Stimulated activated CD4-positive, alpha-beta T cell treated with anti-CD3 and anti-CD28 coated beads, TNF-alpha, amount 100 ng/mL, for 4 hours (primary cell): ENCODE measurements at places on chromosomes 12 and 14.
A peak's percentile ranks its signal among the peaks of the same experiment; 100 is the strongest.

DNA sequence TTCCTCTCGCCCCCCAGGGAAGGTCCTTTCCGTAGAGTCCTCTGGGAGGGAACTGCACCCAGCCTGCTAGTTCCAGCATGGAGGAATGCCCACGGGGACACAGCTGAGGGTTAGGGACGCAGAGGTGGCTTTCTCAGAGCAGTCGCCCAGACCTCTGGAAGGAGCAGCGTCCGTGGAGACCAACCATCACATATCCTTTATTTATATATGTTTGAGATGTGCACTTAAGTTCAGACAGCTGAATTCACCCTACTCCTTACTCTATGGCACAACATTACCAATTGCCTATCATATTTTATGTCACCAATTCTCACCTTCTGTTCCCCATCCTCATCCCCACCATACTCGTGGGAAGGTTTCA, 305.6 kb upstream of the DIO3 start:
- DNase-seq = no peak

DNA sequence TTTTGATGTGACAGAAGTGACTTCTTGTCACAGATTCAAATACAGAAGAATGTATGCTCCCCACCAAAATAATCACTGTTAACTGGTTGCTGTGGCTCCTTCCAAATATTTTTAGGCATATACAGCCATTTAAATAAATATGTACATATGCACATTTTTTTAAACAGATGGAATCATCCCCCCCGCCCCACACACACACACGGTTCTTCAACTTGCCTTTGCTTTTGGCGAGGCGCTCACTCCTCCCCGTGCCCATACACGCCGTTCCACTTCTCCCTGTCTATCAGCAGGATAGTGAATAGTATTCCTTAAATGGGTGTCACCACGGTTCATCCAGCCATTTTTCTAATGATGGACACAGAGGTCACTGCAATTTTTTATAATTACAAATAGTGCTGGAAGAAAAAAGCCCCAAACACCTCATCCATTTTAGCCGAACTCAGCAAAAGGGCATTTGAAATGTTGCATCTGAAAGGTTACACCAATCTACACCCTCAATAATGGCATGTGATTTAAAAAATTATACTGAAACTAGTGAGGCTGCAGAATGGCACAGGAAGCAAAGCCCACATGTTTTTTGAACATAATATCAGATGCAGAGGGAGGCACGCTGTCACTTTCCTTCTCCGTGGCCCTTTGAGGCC, 39.2 kb upstream of the MEG3 start:
- no peak for DNase-seq

- no peak for DNase-seq
These were observed 391.2 kb downstream of the NOVA1 start for GRCh38 chr14:26206640-26207039.

DNA sequence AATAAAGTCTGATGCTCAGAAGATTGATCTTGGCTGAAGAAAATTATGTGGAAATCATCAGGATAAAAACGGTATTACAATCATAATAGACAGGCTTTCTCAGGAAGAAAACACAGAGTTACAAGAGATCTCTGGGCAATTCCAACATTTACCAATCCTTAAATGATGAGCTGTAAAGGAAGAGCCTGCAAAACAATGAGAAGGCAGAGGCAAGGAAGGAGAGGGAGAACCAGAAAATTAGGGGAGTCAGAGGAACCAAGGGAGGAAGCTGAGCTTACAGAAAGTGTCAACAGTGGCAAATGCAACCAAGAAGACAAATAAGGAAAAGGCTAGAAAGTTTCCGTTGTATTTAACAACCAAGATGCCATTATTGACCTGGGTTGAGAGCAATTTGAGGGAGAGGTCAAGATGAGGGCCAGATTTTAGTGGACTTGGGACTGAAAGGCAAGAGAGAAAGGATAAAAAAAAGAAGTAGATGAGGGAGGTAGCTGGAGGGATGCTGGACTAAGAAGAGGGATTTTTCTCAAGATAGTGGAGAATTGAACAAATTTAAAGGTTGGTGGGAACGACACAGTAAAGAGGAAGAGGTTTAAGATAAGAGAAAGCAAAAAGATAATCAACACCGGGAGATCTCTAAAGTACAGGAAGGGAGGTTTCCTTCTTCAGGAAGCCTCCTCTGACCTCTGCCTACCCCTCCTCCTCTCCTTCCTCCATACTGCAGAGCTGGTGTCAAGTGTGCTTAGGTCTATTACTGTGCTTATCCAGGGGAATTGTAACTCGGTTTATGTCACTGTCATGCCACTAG, 116.9 kb downstream of the DUSP6 start:
- no peak for DNase-seq

- no peak for DNase-seq
These were observed 40.5 kb downstream of the ESR2 start for GRCh38 chr14:64253672-64254071.

- peak; percentile 61 for DNase-seq
These were observed 37.0 kb upstream of the P2RX7 start for GRCh38 chr12:121095544-121096198.

DNA sequence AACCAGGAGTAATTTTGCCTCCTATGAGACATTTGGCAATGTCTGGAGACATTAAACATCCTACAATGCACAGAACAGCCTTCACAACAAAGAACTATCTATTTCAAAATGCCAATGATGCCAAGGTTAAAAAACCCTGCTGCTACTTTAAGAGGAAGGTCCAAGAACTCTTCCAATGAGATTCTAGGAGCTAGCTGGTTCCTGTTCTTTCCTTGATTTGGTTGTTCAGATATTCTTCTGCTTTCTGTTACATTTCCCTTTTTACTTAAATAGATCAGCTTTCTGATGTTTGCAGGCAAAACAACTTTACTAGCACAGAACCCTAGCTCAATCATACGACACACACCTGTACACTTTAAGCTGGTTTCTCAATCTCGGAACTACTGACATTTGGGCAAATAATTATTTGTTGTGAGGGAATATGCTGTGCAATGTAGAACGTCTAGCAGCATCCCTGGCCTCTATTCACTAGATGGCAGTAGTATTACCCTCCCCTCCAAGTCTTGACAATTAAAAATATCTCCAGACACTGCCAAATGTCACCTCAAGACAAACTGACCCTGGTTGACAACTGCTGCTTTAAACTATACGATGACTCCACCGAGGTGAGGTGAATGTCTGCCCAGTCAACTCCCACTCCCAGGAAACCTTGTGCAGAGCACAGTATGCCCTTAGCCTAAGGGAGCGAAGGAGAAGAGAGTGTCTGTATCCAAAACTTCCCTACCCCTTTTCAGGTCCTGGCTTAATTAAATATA, 4.4 kb downstream of the BLTP3B start:
- no peak for DNase-seq

DNA sequence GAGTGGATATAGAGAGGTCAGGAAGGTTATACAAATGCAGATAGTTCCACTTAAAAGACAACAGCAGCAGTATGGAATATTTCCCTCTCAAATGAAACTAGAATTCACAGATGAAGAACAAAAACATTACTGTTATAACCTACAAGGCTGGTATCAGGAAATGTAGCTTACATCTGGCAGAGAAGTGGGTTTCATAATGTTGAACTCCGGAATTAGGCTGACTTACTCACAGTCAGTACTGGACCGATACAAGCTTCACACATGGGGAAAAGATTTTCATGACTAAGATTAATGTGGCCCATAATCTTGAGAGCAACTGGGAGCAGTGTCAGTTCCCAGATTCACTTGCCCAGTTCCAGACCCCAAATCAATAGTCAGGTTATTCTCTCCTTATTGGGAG, 353.9 kb downstream of the DUSP6 start:
- DNase-seq = no peak

DNA sequence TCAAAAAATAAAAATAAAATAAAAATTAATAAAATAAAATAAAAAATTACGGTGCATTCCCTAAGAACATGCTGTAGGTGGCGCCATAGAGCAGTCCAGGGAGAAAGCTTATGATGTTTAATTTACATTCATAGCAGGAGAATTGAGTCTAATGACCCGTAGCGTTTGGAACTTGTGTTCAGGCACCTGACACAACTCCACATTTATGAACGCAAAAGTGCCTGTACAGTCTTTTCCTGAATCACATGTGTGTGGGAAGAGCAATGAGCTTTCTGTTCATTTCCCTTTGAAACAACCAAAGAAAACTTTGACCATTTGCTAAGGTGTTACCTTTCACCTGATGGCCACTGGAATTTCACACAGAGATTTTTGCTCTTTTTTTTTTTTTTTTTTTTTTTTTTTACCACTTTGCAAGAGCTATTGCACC, 60.6 kb upstream of the KCNA1 start:
- no peak for DNase-seq

DNA sequence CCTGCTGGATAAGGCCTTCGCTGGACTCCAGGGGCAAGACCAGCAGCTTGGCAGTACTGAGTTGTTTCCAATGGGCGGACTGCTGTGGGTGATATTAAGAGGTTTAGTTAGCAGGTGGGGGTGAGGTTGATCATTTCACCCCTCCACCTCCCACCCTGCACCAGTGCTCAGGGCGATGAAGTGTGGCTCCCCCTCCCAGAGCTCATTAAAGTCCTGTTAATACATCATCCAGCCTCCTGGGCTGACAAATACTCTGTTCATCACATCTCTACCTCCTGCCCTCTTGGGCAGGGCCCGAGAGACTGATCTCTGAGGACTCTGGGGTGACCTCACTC, 2.4 kb upstream of the FIGNL2 start:
- DNase-seq = no peak

- DNase-seq = no peak
These were observed 102.5 kb upstream of the DIO2 start for GRCh38 chr14:80313806-80314205.

DNA sequence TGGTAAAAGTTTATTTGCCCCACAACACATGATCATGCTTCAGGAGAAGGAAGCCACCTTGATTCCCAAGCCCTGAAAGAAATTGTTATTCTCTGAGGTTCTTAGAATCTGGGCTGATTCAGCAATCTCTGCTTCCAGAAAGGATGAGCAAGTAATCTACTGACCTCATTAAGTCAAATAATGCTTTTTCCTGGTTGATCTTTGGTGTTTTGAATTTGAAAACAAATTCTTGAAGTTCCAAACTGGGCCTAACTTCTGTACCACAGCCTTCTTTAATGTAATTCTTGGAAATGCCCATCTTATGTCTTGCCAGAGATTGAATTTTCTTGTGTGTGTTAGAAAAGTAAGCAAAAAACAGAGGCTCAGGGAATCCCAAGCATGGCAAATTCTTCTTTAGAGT, 319.2 kb upstream of the DDHD1 start:
- DNase-seq = no peak

GRCh38 chr14:66081594-66082376, 404.4 kb upstream of the CCDC196 start:
- DNase-seq = no peak

DNA sequence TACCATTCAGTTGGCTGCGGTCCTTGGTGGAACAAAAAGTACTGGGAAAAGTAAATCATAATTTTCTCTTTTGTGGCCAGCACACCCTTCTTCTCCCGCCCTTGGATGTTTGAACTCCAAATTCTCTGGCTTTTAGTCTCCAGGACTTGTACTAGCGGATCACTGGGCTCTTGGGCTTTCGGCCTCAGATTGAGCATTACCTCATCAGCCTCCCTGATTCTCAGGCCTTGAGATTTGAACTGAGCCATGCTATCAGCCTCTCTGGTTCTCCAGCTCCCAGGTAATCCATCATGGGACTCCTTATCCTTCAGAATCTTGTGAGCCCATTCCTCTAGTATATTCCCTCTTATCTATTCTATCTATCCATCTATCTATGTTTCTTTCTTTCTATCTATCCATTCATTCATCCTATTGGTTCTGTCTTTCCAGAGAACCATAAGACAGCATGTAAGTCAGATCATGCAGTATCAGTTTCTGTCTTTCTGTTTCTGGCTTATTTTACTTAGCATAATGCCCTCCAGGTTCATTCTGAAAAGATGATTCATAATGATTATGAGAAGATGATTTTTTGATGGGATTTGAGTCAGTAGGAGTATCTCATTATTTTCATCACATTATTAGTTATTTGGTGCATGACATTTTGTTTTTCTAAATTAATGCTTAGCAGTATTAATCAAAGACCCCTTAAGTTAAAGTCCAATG, 814.9 kb downstream of the LRFN5 start:
- DNase-seq = no peak

DNA sequence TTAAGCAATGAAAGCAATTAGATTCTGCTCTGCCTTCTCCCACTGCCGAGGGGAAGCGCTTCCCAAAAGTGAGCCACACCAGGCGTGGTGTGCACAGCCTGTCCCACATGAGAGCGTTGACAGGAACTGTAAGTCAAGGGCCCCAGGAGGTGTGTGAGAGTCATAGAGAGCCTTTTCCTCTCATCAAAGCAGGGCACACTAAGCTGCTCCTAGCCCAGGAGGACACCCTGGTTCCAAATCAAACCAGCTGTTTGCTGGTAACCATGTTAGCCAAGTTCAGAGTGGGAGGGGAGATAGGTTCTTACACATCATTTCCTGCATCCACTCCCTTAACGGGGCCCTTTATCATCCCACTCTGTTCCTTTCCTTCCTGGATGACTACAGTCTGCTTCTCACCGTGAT, 98.3 kb downstream of the SPTSSA start:
- DNase-seq = no peak

- no peak for DNase-seq
These were observed 23.4 kb upstream of the EML1 start for GRCh38 chr14:99769799-99770198.

DNA sequence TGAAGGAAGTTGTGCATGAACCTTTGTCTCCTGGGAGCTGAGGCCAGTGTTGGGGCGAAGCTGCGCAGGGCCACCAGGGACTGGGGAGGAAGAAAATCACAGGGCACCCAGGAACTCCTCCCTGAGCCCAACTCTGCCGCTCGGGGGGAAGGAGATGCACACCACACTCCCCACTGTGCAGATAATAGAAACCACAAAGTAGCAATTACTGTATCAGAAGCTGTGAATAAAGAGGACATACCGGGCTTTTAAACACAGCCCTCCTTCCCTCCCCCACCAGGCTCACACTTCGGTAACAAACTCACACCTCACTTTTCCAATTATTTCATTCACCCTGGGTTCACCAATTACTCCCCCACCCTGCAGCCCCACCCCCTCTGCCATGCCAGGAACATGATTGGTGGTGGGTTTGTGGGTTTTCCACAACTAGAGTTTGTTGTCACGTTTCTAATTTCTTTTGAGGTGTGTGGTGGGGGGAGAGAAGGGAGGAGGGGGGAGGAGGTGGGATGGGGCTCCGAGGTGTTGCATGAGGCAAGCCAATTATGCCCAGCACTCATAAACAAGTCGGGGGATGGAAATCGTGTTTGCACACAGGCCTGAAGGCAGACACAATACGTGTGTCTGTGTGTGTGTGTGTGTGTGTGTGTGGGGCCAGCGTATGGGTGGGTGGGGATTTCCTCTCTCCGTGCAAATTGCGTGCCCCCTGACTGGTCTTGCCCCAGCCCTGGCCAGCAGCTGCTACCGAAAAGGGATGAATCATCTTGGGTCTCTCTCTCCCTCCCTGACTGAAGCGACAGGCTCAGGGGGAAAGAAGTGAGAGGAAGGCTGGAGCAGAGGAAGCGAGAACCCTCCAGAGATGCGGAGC, 103.3 kb downstream of the RBM19 start:
- no peak for DNase-seq

DNA sequence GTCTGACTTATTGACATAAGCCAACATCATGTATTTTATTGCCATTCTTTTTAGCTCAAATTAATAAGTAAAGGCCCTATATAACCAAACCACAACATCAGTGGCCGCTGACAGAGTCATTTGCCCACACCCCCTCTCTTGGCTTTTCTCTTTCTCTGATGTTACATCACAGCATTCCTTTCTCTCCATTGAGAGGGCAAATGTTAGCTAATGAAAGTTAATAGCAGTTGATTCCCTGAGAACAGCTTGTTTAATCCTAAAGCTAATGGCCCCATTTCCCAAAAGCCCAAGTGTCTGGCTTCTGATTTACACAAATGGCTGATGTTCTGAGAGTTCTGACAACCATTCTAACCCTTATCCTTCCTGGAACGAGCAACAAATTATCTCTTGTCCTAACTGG, 308.8 kb downstream of the SNAPC1 start:
- no peak for DNase-seq
